T-helper 9 cell (primary cell): ENCODE measurements at places on chromosomes 5 and 9.

GRCh38 chr5:60023255-60023654 is 129.7 kb upstream of the PDE4D start:
- no peak for DNase-seq

DNA sequence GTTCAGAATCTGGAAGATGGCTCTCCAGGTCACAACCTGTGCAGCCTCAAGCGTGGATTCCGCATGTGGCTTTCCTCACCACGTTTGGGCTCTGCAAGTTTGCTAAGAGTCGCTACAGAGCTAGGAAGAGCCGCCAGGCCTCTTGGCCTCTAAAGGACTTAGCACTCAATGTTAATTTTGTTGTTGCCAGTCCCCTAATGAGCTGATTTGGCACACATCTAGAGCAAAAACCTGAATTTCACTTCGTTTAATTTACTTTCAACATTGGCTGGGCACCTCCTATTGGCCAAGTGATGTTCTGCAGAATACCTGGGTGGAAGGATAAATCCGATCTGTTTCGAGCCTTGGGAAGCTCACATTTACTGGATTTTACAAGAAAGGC is 65.8 kb upstream of the UNC5A start:
- no peak for DNase-seq

DNA sequence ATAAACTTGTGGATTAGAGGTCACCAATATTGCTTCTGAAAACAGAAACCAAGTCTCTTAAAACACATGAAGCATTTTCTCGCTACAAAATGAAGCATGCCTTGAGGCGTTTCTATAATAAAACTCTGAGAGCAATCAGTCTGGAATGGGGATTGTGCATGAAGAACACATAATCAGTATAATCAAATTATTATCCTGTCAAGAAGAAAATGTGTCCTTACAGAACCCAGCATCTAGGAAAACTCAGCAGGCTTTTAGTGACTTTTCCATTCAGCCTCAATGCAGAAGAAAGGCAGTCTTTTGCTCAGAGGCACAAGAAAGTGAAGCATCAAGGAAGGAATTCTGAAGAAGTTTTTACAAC is 121.9 kb downstream of the CDH18 start:
- no peak for DNase-seq

GRCh38 chr9:37608250-37608649 is 15.9 kb upstream of the TOMM5 start:
- DNase-seq: no peak

GRCh38 chr5:150548123-150548522 is 40.2 kb downstream of the NDST1 start:
- DNase-seq: no peak

DNA sequence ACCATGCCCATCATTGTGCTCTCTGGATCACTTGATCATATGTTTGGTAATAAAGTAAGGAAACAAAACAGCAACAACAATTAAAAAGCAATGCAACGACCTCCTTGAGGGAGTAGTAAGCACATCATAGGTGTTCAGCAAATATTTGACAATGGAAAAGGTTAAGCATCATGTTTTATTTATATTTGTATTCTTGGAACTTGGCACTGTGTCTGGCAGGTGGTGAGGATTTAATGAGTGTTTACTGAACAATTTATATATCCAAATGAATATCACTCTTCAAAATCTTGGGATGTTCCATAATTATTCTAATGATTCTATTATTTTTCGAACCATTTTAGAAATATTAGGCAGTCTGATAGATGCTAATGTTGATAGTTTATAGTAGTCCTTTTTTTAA is 6.2 kb downstream of the PIP5K1B start:
- no peak for DNase-seq
